ENCODE measurements at places on chromosomes 3 and 15.
A peak's percentile ranks its signal among the peaks of the same experiment; 100 is the strongest.

GRCh38 chr15:53910852-53911251 lies 67.4 kb upstream of the UNC13C start:
- no peak for DNase-seq

DNA sequence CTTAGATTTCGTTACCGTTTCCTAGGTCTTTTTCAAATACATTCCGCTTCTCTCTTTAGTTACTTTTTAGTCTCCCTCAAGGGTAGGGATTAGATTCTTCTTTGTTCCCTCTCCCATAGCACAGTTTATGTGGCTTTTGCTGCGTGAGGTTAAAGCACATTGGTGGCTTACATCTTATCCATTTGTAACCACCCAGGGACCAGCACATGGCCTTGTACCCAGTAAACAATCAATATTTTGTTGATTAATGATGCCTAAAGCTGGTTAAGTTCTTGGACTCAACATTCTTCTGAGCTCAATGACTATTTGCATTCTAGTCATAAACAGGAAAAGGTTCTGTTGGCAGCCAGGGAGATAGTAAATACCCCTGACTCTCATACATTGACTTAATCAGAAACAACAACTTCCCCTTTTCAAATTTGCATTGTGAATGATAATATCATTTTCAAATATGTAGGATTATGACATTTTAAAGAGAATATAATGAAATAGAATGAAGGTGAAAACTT lies 60.2 kb downstream of the CACNA1D start:
- no peak for DNase-seq

GRCh38 chr3:19744047-19744446 lies 190.0 kb downstream of the EFHB start:
- DNase-seq = no peak

DNA sequence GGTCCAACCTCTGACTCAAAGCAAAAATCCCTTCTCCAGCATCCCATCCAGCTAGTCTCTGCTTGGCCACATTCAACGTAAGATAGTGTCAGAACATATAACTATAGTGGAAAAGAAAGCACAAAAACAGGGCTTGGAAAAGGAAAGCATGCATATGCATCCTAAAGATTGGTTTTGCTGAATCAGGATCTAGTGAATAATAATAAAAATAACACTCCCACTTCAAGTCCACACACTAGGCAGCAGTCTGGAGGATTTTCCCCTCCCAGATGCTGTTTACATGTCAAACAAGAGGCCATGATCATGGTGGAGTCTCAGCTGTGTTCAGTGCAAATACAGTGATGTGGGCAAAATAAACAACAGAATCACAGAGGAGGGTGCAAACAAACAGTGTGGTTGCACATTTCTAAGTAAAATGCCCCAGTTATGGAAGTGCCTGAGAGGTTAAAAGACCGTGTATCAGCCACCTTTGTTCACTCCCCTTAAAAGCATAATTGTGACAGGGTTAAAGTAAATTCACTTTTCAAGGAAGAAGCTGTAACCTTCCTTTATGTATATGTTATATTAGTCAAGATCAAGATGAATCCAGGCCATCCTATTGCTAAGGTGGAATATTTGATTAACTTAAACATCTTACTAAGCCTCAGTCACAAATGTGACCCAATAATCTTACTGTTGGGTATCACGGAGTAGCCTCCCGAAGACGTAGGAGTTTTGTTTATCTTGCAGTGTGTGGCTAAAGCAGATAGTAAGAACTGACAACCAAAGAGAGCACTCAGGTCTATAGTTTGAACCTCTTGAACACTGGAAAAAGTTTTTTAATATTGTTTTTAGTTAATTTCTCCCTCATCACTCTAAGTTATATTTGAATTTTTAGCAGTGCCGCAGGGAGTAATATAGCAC lies 424.5 kb downstream of the SOX2 start:
- DNase-seq = no peak

DNA sequence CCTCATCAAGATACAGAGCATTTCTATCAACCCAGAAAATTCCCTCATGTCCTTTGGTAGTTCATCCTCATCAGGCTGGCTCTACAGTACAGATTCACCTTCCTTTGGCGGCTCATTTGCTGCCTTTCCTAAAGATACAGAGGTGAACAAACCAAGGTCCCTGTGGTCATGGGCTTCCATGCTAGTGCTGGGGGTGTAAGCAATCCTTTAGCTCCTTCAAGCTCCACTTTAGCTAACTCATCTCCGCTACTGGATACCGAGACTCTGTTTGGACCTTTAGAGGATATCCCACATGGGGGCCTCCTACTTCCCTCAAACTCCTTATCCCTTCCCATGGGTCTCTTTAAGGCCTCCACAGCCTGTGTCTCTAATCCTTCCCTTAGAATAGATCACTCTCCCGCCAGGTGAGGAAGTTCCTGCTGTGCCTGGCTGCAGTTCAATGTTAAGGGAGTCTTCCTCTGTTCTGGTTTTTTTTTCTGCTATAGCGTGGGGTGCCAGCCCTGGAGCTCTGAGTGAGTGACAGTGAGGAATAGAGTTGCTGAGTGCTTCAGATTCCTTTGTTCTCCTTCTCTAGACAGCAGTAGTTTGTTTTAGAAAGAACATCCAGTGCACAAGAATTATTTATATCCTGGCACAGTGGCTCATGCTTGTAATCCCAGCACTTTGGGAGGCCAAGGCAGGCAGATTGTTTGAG lies 30.7 kb downstream of the CLEC3B start:
- DNase-seq = no peak

DNA sequence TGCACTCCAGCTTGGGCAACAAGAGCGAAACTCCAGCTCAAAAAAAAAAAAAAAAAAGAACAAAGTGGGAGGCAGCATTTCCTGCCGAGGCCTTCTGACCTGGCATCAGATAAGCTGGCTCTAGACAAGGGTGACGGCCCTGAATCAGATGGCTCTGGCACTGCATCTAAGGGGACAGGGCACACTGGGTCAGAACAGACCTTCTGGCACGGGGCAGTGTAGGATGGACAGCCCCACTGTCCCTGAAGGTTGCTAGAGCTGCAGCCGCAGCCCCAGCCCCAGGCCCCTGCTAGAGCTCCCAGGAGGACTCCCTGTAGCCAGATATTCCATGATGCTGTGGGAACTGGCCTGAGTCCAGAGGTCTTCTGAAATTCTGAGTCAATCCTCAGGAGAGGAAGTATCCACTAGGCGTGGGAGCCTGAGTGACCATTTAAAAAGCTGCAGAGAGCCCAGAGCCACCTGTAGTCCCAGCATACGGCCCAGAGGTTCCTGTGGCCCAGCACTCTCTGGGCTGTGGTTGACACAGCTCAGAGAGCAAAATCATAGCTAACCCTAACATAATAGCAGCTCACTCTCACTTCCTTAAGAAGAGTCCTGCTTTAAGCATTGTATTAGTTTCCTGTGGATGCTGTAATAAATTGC lies 69.2 kb upstream of the MFGE8 start:
- DNase-seq = no peak

GRCh38 chr15:78623786-78624497 lies 3.1 kb upstream of the CHRNA3 start:
- no peak for DNase-seq

DNA sequence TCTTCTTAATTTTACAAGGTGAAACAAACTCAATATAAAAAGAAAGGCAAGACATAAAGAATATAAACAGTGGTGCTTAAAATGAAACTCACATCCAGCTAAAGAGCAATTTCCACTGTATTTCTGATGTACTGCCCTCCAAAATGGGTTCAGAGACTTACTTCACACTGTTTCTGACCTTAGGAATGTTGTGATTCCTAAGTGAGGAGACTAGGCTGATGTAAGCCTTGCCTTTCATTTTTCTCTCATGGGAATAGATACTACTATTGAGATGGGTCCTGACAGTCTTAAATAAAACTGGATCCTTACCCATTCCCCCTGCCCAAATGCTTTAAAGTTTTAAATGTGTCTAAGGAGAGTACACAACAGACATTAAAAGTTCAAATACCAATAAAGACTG lies 86.9 kb downstream of the CBLB start:
- DNase-seq = no peak

DNA sequence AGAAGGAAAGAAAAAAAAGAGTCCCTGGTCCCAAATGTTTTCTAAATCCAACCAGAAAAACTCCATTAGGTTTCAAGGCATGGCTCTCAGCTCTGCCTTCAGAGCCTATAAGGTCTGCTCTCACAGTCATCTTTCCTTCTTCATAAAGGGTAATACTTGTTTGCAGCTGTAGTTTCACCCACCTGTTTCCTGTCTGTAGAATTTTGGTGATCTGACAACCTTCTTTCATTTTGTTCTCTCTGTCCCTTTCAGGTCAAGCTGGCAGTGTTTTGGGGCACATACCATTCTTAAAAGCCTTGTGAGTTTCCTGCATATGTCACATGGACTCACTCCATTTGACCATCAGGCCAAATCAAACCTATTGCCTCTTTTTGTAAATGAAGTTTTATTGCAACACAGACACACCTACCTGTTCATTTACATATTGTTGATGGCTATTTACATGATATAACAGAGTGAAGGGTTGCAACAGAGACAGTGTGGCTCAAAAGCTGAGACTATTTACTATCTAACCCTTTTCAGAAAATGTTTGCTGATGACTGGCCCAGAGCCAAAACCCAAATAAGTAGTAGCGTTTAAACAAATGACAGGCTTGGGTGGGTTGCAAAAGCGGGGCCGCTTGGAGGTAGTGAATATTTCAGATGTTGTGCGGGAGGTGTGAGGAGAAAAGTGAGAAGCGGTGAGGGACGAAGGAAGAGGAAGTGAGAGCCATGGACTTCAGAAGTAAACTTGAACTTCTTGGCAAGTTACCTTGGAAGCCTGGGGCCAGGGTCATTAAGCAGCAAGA lies 292.7 kb upstream of the PROK2 start:
- DNase-seq = no peak

- DNase-seq = no peak
These were observed 18.8 kb downstream of the TFRC start for GRCh38 chr3:196063049-196063448.

- peak; percentile 17 for DNase-seq
These were observed 2.1 kb downstream of the ATP11B start for GRCh38 chr3:182795389-182795782.

- no peak for DNase-seq
These were observed 55.6 kb upstream of the CGNL1 start for GRCh38 chr15:57320631-57321220.

GRCh38 chr15:43789409-43789808 lies 2.7 kb upstream of the SERF2 start:
- no peak for DNase-seq

- DNase-seq = no peak
These were observed 46.8 kb upstream of the PCSK6 start for GRCh38 chr15:101536166-101536874.

GRCh38 chr15:73368301-73369136 lies at the start of gene HCN4:
Gene HCN4, minus strand, starts transcription at chr15:73368958. Its CDS starts 688 bp downstream, at chr15:73368270.
- DNase-seq = no peak

DNA sequence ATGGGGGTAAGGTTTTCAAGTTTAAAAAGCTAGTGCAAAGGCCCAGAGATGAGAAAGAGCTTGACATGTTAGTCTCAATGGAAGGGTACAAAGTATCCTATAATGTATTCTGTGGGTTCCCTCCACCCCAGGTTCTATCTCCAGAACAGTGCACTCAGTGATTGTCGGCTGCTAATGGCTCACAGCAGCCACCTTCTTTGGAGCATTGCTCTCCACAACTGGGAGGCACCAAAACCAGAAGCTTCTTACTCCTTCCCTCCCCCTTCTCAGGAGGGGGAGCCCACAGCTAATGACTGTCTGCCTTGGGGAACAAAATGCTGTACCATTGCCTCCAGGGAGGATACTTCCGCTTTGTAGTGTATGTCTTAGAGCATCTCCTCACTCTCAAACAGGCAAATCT lies 439.4 kb upstream of the RBMS3 start:
- DNase-seq = no peak

DNA sequence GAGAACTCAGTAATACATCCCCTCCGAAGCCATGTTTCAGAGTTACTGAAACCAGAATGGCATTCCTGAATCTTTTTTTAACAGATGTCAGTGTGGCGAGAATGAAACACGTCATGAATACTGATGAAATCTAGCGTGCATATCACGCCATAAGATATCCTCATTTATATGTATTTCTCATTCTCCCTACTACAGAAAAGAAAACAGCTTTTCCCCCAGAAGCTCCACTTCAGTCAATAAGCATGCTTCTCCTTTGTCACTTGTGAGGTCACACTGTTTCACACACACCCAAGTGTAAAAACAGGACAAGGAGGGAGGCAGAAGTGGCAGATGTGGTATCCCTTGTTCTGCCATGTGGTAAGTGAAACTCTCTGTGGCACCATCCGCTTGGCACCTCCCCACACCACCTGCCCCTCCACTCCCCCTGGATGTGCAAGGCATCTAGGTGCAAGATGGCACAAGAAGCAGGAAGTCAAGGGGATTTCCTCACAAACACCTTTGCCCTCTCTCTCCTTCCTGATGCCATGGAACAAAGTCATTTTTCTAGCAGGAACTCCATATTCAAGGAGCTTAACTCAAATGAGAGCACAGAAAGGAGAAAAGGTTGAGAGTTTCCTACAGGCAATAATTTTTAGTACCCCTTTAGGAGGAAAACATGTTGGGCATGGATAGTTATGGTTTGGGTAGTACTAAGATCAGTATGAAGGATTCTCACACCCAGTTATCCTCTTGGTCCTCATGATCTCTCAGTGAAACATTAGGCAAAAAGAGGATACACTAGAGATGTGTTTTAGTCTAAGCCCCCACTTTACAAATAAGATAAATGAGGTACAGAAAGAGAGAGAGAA lies 47.5 kb upstream of the FRMD4B start:
- peak; percentile 54 for DNase-seq

GRCh38 chr3:157129803-157130466 lies 30.0 kb downstream of the CCNL1 start:
- DNase-seq = no peak

- no peak for DNase-seq
These were observed 36.7 kb upstream of the VILL start for GRCh38 chr3:37953707-37954394.

GRCh38 chr3:123633530-123633929 lies 48.7 kb upstream of the HACD2 start:
- DNase-seq = no peak

GRCh38 chr15:64426845-64427465 lies 33.4 kb upstream of the ZNF609 start:
- DNase-seq = no peak

- DNase-seq = peak; percentile 64
These were observed 15.6 kb downstream of the TMEM158 start for GRCh38 chr3:45210308-45211041.

- no peak for DNase-seq
These were observed 14.8 kb downstream of the FANCD2 start for GRCh38 chr3:10041034-10041433.

DNA sequence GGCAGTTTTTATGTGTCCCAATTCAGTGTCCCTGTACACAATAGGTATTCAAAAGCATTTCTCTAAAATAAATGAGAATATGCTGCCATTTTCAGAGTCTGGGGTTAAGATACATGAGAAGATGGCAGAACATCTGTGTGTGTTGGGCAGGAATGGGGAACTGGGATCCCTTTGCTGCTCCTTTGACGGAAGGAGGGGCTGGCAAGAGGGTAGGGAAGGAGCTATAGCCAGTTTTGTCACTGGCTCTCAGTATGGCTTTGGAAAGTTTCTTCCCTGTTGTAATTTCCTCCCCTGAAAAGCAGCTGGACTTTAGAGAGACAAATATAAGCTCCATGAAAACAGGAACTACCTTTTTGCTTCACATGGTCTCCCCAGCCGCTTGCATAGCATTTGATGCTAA lies 137.5 kb upstream of the PRR23C start:
- no peak for DNase-seq

GRCh38 chr3:155185631-155186071 lies 105.5 kb downstream of the MME start:
- no peak for DNase-seq

- DNase-seq = peak; percentile 42
These were observed 40.7 kb downstream of the LDHAL6B start for GRCh38 chr15:59247364-59247763.

GRCh38 chr3:177279118-177279815 lies 82.0 kb upstream of the TBL1XR1 start:
- DNase-seq = no peak
